Activated naive CD4-positive, alpha-beta T cell treated with anti-CD3 and anti-CD28 coated beads, Interleukin-2, amount 50 U/mL, for 72 hours (primary cell): ENCODE measurements at places on chromosomes 1 and 21.

GRCh38 chr1:55632058-55632457 is 416.9 kb upstream of the USP24 start:
- no peak for DNase-seq

- no peak for DNase-seq
Measured at GRCh38 chr1:86447198-86447790, 21.4 kb upstream of the CLCA1 start.

- DNase-seq = no peak
Measured at GRCh38 chr21:32207406-32207716, 71.5 kb downstream of the MIS18A start.

GRCh38 chr1:41357451-41358101 is 3.7 kb upstream of the FOXO6 start:
- DNase-seq = peak; percentile 51

DNA sequence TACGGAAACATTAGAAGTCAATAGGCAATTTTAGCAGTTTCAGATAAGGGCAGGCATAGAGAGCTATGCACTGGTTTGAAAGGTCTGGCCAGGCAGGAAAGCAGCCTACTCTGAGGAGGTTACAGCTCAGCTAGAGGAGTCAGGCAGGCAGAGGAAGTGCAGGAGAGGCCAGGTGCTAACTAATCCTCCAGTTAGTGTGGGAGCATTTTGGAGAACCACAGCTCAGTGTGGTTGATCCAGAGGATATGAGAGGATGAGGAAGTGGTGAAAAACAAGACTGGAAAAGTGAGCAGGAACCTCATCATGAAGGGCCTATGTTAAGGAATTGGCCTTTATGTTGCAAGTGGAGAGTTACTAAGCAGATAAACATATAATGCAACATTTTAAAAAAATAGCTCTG is 282.4 kb upstream of the SGIP1 start:
- no peak for DNase-seq

GRCh38 chr1:240941701-240942370 is 329.9 kb upstream of the GREM2 start:
- no peak for DNase-seq

- DNase-seq = no peak
Measured at GRCh38 chr1:200359610-200360163, 50.1 kb downstream of the ZNF281 start.

DNA sequence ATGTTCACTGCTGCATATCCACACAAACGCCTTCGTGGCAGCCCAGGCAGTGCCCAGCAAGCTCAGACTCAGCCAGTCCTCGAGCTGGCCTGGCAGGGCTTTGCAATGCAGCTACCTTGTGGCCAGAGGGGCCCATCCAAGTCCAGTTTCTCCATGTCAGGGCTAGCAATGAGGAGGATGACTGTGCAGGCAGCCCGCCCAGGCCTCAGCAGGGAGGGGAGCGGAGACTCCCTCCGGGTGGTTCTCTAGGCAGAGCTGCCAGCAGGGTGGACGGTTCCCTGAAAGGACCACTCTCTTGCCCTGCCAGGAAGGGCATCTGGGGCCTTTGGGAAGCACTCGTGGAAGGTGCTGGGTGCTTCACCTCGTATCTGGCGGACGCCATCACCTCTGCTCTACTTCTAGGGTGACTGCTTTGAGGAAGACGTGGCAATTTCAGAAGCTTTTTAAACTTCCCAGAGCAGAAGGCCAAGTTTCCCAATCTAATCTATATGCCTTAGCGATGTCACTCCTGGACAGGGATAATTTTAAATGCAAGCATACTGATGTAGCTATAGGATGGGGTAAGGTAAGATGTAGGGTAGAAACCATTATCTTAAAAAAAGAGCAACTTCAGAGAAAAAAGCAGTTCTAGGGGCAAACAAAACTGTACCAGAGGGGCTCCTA is 56.2 kb downstream of the RUNX1 start:
- no peak for DNase-seq
